ENCODE measurements at places on chromosomes 3 and 15.

- DNase-seq = no peak
Measured at GRCh38 chr3:166302331-166302730, 465.1 kb upstream of the BCHE start.

DNA sequence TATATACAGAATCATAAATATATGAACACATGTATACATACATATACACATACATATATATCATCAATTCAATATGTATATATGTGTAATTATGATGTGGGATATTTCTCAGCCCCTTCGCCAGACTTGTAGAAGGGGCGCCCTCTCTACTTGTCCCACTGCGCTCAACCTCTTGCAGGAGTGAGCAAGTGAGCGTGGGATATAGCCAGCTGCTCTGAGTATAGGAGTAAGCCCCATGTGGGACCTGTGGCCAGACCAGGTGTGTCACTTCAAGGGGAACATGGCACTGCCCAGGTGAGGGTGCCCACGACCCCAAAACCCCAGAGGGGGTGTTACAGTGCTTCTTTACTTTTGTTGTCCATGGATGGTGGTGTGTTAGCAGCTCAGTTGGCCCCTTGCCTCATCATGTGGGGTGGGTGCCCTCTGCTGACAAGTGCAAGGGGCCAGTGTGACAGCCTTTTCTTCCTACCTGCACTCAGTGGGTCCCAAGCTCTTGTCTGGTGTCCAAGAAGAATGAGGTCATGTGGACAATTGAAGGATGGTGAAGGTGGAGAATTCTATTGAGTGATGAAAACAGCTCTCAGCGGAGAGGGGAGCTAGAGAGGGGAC is 304.1 kb downstream of the UNC13C start:
- no peak for DNase-seq

GRCh38 chr3:24713516-24713915 is 218.9 kb upstream of the THRB start:
- no peak for DNase-seq

DNA sequence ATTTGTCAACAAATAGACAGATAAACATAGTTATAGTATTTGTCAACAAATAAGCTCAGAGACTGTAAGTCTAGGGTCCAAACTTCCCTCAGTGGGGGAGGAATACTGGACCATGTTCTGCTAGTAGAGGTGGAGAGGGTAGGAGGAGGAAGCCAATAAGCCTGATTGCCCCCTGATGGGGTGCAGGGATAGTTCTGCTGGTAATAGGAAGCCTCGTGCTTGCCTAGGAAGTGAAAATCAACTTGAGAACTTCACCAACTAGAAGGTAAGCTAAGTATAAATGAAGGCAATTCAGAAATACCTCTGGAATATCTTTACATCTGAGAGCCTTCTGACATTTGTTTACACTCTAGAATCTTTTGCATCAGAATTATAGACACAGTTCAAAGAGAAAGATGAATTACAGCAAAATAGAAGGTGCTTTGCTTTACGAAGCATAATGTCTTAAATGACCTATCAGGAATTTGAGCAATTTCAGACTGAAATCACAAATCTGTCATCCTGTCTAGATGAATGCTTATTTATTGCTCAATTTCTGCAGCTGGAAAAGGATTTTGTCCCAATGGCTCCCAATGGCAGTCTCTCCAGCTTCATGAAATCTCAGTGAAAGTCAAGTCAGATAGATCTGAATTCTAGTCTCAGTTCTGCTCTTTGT is 225.6 kb upstream of the TBC1D5 start:
- no peak for DNase-seq

DNA sequence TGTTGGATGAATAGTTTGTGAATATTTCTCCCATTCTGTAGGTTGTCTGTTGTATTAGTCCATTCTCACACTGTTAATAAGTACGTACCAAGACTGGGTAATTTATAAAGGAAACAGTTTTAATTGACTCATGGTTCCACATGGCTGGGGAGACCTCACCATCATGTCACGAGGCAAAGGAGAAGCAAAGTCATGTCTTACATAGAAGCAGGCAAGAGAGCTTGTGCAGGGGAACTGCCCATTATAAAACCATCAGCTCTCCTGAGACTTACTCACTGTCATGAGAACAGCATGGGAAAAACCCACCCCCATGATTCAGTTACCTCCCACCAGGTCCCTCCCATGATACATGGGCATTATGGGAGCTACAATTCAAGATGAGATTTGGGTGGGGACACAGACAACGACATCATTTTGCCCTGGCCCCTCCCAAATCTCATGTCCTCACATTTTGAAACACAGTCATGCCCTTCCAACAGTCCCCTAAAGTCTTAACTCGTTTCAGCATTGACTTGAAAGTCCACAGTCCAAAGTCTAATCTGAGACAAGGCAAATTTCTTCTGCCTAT is 133.2 kb downstream of the LMLN start:
- no peak for DNase-seq

- DNase-seq = no peak
Measured at GRCh38 chr15:31102039-31102321, 455 bp upstream of the TRPM1 start.

Data from LoVo (cell line).